Vagina (tissue), 2 donors: ENCODE measurements at places on chromosomes 2 and 18. TPM values are rescaled to one million over a fixed set of nuclear protein-coding genes. Genes with fewer than 3 reads are reported as not detected.

- DNase-seq = no peak
Observed at GRCh38 chr2:172092716-172093415, 7.6 kb downstream of the DLX1 start.

The ALK gene
- total RNA-seq = 0.74 TPM

GRCh38 chr2:111252436-111252835, 131.7 kb downstream of the BCL2L11 start:
- no peak for DNase-seq

The CNDP1 gene
- total RNA-seq = 9.8 TPM

The PSTPIP2 gene
- total RNA-seq = 9.1 TPM

The L3MBTL4 gene
- total RNA-seq = 9.6 TPM

DNA sequence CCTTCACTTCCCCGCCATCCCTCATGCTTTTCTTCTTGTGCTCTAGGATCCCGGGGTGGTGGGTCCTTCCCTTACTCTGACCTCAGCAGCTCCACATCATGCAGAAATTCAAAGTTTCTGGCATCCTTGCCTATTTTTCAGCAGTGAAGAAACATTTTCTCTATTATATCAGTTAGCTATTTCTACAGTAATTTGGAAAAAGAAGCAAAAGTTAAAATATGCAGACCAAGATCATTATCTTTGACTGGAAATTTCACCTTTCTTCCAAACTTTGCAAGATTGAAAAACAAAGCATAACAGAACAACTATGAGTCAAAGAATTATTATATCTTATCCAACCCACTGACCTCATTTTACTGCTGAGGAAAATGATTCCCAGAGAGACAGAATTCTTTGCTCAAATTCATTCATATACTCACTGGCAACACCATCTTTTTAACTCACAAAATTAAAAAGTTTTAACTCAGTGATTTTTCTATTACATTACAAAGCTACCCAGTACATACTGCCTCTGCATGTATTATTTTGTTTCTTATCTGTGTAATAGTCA, 40.5 kb downstream of the ANTXR1 start:
- no peak for DNase-seq

DNA sequence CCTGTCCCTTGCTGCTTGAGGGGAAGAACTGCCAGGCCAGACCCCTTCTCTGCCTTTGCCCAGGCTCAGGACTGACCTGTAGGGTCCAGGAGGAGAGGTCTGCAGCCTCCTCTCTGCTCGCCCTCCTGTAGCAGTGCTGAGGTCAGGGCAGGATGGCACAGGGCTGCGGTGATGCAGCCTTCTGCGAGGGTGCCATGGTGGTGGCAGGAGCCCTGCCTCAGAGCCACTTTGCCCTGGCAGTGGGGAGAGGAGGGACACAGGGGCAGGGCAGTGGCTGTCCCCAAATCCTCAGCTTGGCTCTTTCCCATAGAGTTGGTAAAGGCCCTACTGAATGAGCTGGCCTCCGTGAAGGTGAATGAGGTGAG, 884 bp downstream of the PROM2 start:
- no peak for DNase-seq

DNA sequence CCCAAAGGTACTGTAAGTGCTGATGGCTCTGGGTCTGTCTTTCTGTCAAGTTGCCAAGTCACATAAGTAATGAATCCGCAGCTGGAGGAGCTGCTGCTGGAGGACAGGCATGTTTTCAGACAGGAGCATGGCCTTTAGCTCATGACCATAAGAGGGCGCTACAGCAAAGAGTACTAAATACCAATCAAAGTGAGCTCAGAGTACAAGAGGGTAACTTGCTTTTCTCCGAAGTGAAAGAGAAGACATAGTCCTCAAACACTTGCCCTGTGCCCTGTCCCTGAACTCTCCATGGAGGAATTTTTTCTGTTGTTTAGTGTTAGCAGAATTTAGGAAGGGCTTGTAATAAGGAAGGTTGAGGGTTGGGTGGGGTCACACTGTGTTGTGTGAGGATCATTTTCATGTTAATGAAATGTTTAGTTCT, 58.0 kb upstream of the EML6 start:
- DNase-seq = no peak

GRCh38 chr2:162821718-162822117, 16.8 kb downstream of the KCNH7 start:
- DNase-seq = no peak
